ENCODE measurements at places on chromosomes 12 and 14. TPM values are rescaled to one million over a fixed set of nuclear protein-coding genes. Genes with fewer than 3 reads are reported as not detected.

GRCh38 chr12:56001487-56002100 lies 4.5 kb downstream of the SUOX start:
- H3K36me3 ChIP-seq, result peaks cover 2% of the 10 kb centered on the region
- DNase-seq, result no peak
- H3K27me3 ChIP-seq, result no peaks in the 10 kb centered on the region

DNA sequence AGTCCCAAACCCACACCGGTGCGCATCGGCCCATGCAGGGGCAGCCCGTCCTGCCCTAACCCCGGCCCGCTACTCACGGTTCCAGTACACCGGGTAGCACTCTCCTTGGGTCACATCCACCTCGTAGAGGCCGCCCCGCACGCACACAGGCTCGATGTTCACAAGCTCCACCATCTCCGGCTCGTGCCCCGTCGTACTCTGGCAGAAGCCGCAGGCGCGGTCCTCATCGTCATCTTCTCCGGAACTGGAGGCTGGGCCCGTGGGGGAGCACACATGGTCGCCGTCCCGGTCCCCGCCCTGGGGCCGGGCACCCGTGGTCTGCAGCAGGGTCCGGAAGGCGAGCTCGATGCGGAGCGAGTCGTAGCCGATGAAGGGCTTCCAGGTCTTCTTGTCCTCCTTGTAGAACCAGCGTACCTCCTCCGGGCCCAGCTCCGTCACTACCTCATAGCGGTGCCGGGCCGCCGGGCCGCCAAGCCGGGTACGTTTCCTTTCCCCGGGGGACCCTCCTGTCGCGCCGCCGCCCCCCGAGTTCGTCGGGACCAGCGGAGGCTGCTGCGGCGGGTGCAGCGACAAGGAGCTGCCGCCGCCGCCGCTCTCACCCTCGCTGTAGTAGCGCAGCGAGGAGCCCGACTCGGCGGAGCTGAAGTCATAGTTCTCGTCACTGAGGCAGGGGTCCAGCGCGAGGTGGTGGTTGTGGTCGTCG lies 788 bp downstream of the DDHD1 start:
- no peaks in the 10 kb centered on the region for H3K27me3 ChIP-seq
- peaks cover 47% of the 10 kb centered on the region for H3K4me1 ChIP-seq
- peak overlapping the region; percentile 96 for H3K27ac ChIP-seq
- H3K4me3 ChIP-seq, result peak overlapping the region; percentile 99
- peak; percentile 77 for DNase-seq

DNA sequence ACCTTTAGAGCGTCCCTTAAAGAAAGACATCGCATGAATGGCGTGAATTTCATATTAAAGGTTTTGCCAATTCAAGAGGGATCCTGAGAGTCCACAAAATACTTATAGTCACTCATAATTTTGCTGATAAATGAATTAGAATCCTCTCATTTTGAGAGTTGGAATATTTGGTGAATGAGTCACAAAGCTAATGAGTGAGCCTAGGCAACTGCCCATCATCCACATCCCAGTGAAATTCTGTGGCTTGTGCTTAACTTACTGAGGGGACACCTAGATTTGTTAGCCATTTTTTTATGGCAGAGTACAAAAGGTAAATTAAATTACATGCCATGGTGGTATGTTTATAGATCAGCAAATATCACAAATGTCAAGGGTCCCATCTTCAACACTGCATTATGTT lies 12.7 kb upstream of the NOXRED1 start:
- H3K27ac ChIP-seq, result no peak overlapping the region
- no peak for DNase-seq
- peaks cover 39% of the 10 kb centered on the region for H3K36me3 ChIP-seq
- no peak overlapping the region for H3K4me3 ChIP-seq
- no peaks in the 10 kb centered on the region for H3K4me1 ChIP-seq

DNA sequence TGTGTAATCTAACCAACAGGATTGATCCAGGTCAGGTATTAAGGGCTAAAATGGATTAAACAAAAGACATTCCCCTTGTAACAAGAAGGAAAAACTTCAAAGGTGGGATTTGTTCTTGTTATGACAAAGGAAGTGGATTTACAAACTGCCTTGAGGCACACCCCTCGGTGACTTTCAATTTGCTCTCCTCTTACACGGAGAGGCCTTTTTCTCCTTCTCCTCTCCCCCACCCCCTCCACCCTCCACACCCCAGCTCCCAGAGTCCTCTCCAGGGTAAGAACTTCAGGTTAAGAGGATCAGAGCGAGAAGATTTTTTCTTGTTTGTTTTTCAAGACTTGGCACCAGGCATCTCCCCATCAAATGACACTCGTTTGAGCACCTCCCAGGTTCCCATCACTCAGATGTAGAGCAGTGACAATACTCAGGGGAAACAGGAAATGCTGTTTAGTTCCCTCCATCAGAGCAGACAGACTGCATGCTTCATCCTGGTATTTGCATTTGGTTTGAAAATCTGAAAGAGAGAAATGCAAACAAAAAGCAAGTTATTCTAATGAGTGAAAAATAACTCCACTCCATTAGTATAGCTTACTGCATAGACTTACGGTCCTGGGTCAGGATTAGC lies 77.6 kb upstream of the TMEM260 start:
- H3K36me3 ChIP-seq, result no peaks in the 10 kb centered on the region
- H3K27ac ChIP-seq, result peak overlapping the region; percentile 62
- peaks cover 5% of the 10 kb centered on the region for H3K4me1 ChIP-seq
- DNase-seq, result no peak
- no peak overlapping the region for H3K4me3 ChIP-seq

DNA sequence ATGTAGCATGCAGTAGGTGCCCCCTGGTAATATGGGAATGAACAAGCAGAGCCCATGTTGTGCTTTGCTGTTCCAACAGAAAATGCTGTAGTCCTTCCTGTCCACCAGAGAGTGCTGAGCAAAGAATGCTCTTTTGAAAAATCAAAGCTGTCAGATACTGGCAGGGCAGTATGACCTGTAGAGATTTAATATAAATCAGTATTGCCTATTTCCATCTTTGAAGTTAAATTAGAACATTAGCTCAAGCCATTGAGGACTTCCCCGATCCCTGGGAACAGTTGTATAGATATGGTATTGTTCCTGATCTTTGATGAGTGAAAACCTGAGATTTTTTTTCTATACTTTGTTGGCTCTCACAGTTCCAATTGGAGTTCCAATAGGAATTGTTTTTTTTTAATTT lies 13.0 kb downstream of the TTC8 start:
- no peaks in the 10 kb centered on the region for H3K4me1 ChIP-seq
- H3K4me3 ChIP-seq, result no peak overlapping the region
- H3K36me3 ChIP-seq, result no peaks in the 10 kb centered on the region
- peaks cover 8% of the 10 kb centered on the region for H3K27me3 ChIP-seq
- no peak overlapping the region for H3K27ac ChIP-seq
- DNase-seq, result no peak

DNA sequence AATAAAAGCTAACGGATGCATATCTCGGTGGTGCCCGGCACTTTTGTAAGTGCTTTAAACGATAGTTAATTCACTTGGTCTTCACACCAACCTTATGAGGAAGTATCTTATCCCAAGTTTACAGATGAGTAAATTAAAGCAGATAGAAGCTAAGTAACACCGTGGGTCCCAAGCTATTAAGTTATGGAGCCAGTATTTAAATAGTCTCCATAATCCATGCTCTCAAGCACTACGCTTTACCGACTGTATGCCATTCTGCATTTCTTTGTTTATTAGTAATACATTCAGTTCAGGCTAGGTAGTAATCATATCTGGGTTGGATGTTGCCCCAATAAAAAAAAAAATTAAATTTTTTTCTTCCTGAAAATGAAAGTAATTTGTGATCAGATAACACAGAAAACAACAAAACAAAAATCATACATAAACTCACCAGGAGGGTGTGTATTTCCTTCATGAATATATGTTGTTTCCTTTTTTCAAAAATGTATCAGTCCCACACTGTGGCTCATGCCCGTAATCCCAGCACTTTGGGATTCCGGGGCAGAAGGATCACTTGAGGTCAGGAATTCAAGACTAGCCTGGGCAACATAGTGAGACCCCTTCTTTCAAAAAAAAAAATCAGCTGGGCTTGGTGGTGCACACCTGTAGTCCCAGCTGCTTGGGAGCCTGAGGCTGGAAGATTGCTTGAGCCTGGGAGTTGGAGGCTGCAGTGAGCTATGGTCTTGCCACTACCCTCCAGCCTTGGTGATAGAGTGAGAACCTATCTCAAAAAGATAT lies 1.4 kb upstream of the M6PR start:
- H3K27ac ChIP-seq, result peak overlapping the region; percentile 92
- H3K27me3 ChIP-seq, result no peaks in the 10 kb centered on the region

GRCh38 chr12:9687228-9687627 lies 17.7 kb downstream of the CLEC2D start:
- no peak for DNase-seq
- no peaks in the 10 kb centered on the region for H3K27me3 ChIP-seq
- H3K27ac ChIP-seq, result peak overlapping the region; percentile 71
- peaks cover 76% of the 10 kb centered on the region for H3K4me1 ChIP-seq

GRCh38 chr14:37150414-37150813 lies 22.0 kb downstream of the SLC25A21 start:
- no peaks in the 10 kb centered on the region for H3K36me3 ChIP-seq
- H3K27ac ChIP-seq, result no peak overlapping the region
- H3K4me3 ChIP-seq, result no peak overlapping the region
- H3K4me1 ChIP-seq, result no peaks in the 10 kb centered on the region

- DNase-seq, result no peak
- no peaks in the 10 kb centered on the region for H3K36me3 ChIP-seq
- H3K4me1 ChIP-seq, result no peaks in the 10 kb centered on the region
- H3K27me3 ChIP-seq, result no peaks in the 10 kb centered on the region
Measured at GRCh38 chr12:30613119-30613830, 82.4 kb downstream of the IPO8 start.

DNA sequence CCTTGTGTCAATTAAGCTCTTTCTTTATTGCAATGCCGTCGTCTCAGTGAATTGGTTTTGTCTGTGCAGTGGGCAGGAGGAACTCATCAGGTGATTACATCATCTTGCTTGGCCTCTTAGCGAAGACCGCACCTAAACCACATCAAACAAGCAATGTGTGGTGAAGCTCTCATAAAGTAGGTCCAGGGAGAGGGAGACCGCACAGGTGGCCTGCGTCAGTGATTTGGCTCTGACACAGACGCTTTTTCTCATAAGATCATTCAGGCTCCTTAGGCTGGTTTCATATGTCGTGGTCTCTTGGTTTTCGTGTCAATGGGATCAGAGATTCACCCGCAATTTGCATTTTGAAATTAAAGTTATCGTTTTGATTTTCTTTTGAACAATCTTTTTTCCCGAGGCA lies 6.7 kb upstream of the TESC start:
- H3K27me3 ChIP-seq, result peaks cover 29% of the 10 kb centered on the region
- H3K4me1 ChIP-seq, result peaks cover 9% of the 10 kb centered on the region
- no peak overlapping the region for H3K27ac ChIP-seq
- H3K4me3 ChIP-seq, result no peak overlapping the region
- no peaks in the 10 kb centered on the region for H3K36me3 ChIP-seq

TBC1D30 gene
- total RNA-seq, result 0.20 TPM

EML1 gene
- total RNA-seq, result not detected

HOXC12 gene
- not detected for total RNA-seq

Data from activated CD4-positive, alpha-beta T cell treated with anti-CD3 and anti-CD28 coated beads, Interleukin-2, amount 10 ng/mL, durations not matched to agents 7 days and 5 days (primary cell).